ENCODE measurements at places on chromosomes 4 and X.

DNA sequence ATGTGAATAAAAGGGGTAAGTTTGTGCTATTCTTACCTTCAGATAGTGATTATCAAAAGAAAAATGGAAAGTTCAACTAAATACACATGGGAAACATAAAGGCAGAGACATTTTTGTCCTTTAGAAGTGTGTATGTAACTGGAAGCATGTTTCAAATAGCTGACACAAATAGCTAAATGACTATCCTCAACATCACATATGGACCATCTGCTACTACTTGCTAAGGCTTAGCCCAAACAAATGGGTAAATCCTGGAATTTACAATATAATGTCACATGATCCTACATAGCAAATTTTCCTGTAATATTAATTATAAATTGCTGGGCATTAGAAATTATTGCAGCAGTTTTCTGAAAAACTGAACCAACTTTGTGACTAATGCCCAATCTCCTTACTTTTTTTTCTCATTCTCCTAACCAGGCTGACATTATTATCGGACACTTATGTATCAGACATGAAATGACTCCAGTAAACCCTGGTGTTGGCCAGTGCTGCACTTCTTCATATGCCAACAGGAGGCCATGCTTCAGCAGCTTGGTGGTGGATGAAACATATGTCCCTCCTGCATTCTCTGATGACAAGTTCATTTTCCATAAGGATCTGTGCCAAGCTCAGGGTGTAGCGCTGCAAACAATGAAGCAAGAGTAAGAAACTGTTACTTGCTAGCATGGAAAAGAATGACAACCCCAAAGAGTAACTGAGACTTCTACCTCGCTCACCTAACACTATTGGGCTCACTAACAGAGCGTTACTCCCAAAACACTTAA is 16.1 kb downstream of the AFP start:
- DNase-seq = no peak

GRCh38 chrX:85379174-85379907 is at the start of gene POF1B:
Gene POF1B, minus strand, starts transcription at chrX:85379665. Its CDS starts 211 bp downstream, at chrX:85379454.
- no peak for DNase-seq

- no peak for DNase-seq
Measured at GRCh38 chr4:168883513-168883912, 126.5 kb downstream of the CBR4 start.

DNA sequence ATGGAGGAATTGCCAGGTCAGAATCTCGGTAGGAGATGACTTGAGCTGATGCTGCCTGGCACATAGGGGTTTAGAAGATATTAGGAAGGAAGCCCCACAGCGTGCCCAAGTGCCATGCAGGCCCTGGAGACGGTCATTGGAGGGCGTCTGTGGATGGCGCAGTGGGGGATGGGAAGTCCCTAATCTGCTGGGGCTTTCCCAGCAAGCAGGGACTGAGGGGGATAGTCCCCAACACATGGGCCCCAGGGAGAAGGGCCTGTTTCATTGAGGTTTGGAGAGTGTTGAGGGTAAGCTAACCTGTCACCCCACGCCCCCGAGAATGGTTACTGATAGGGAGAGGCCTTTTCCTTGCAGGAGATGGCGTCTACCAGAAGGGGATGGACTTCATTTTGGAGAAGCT is 7.8 kb downstream of the TAFAZZIN start:
- no peak for DNase-seq

DNA sequence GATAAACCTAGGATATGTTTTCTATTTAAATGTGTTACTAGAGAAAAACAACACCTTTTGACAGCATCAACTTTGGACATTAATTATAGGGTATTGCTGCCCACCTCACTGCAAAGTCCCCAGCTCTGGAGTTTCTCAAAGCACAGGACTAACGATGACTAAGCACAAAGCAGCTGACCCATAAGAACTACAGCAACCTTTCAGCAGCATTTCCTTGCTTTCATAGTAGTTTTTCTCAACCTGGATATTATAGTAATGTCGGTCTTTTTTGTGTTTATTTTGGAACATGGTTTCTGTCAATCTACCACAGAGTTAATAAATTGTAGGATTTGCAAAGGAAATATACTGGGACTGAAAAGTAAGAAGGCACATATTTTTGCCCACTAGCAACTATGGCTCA is 21.5 kb downstream of the HHIP start:
- DNase-seq = no peak

- DNase-seq = no peak
Measured at GRCh38 chr4:149370785-149371420, 444.7 kb downstream of the IQCM start.

DNA sequence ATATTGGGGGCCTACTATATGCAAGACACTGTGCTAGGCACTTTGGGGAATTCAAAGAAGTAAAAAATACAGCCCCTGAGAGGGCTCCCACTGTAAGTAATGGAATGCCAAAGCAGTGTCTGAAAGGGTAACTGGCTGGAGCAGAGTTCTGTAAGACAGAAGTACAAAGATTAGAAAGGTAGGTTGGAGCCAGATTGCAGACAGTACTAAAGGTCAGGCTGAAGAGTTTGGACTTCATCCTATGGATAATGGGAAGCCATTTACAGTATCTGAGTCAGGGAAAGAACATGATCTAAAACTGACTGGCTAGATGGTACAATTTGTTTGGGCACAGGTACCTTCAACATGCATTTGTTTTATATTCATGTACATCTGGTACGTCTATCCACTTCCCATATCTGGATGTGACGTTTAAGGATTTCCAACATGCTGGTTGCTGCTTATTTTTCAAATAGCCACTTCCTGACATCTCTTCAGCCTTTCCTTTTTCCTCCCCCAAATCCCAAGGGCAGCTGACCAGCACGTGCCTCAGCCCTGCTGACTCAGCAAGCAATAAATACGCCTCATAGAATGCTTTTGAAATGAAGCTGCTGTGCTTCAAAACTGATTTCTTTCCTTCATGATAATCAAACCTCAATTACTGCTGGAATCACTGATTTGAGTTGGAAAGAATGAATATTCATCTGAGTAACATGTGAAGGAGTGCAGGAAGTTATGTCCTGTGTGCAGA is 9.5 kb downstream of the ENOX2 start:
- DNase-seq = no peak

DNA sequence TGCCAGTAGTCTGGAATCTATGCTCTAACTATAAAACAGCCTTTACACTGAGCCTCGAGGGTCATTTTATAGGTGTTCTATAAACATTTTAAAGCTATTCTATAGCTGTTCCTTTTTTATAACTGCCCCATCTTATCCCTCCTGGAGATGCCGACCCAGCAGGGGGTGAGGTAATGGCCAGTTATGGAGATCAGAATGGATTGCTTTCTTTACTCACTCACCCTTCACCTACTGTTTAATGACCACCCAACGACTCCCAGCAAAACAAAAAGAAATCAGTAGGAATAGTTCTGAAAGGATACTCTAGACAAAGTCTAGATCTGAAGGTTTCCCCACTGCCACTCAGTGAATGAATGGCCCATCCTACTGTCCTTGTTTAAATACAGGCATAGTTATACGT is 1113.1 kb downstream of the FAT4 start:
- DNase-seq = no peak

DNA sequence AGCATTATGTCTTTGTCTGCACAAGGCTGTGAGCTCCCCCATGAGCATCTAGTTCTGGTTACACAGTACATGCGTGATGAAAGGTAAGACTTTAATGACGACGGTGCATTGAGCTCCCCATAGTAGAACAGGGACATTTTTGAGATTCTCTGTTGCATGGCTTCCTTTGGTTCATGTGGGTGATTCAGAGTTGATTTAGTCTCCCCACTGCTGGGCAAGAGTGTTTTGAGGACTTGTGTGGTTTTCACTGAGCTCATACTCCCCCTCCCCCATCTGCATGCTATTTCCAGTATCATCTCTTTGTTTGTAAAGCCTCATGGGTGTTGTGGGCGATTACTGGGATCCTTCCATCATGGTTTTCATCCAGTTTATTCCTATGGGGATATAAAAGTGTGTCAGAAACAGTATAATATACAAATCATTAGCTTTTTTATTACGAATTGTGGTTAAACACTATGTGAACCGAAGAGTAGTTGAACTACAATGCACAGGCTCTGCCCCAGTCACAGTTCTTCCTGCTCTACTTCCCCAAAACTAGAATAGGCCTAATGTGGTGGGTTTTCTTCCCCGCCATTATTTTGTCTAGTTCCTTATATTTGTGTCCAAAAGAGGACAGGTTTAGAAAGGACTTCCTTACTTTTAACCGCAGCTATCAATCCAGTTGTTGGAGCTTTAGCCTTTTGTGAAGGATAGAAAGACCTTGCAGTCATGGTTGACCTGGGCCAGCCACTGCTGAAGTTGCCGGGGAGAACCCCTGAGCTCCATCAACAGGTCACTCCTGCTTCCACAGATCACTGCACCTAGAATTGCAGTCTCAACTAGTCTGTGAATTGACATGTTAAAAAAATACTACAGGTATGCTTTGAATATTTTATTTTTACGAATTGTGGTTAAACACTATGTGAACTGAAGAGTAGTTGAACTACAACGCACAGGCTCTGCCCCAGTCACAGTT is 30.4 kb downstream of the KIT start:
- peak; percentile 89 for DNase-seq

DNA sequence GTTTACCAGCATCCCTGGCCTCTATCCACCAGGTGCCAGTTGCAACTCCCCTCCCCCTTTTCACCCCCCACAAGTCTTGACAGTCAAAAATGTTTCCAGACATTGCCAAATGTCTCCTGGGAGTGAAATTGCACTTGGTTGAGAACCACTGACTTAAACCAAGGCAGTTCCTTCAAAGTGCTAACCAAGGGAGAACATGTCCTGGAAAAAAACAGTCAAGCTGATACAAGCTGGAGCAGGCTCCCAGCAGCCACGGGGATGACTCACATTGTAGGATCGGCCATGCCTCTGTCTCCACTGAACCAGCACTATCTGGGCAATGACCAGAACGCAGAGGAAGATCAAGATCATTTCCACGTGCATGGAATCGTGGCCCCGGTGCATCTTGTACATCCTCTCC is 11.4 kb downstream of the RNF175 start:
- no peak for DNase-seq

- DNase-seq = no peak
Measured at GRCh38 chrX:119237562-119237942, 1.5 kb downstream of the PGRMC1 start.

- DNase-seq = no peak
Measured at GRCh38 chr4:127165971-127166370, 466.8 kb upstream of the INTU start.

GRCh38 chr4:53963781-53964180 is 100.6 kb downstream of the CHIC2 start:
- DNase-seq = no peak

- no peak for DNase-seq
Measured at GRCh38 chr4:180769791-180770190, 1473.4 kb upstream of the TENM3 start.

GRCh38 chr4:153432965-153433753 is 33.0 kb upstream of the TMEM131L start:
- peak; percentile 64 for DNase-seq

DNA sequence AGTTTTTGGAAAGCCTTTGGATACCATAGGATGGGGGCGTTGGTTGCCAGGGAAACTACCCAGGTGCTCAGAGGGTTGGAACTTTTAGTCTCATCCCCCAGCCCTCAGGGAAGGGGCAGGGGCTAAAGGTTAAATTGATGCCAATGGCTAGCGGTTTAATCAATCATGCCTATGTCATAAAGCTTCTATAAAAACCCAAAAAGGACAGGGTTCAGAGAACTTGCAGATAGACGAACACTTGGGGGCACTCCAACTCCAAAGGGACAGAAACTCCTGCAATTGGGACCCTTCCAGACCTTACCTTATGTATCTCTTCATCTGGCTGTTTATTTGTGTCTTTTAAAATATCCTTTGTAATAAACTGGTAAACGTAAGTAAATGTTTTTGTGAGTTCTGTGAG is 30.0 kb upstream of the GPR173 start:
- DNase-seq = no peak

DNA sequence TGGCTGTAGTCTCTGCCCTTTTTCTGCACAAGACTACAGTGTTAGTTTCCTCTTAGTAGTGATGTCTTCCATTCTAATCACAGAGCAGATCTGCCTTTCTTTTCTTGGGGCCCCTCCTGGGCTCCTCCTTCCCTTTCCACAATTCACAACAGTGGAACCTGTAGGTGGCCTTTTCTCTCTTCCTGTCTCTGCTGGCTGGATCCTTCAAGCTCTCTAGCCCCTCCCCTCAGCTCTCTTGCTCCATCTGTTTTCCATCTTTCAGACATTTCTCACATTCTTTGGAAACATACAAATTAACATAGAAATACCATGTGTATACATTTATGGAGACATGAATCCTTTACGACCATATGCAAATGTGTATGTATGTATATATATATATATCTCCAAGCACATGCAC is 304 bp upstream of the SPIN2A start:
- no peak for DNase-seq

GRCh38 chr4:90127706-90128345 is 632 bp downstream of the CCSER1 start:
- DNase-seq = no peak

DNA sequence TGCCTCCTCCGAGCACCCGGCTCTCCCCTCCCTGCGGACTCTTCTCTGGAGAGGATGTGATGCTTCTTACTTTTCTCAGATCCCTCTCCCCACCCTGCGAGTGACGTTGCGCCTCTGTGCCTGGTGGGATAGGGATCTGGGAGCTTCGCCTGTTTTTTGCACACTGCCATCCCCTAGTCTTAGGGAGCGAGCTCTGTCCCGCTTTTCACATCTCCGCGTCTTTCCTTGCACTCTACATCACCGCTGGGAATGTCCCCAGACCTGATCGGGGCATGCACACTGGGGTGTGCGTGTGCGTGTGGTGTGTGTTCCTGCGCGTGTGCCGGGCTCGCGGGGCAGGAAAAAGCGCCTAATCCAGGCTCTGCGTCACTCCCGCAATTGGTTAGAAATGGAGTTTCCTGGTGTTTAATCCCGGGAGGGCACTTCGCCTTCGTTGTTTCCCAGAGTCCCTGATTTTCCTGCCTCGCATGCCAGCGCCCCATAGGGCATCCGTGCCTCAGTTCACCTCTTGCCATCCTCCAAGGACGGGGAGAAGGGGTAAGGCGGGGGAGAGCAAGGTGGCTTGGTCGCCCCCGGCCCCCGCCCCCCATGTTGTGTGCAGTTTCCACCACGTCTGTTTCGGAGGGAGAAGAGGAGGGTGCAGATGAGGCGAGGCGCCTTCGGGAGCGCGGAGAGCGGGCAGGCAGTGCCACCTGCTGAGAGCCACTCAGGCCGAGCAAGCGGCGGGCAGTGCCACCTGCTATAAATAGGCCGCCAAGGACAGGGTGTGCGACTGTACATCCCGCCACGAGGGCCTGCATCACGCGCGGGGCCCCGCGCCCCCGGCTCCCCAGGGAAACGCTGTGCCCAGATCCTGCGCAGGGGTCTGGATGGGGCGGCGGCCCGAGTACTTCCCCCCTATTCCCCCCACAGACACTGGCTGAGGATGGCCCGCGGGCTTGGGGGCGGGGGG is 759 bp upstream of the TBC1D1 start:
- no peak for DNase-seq

- peak; percentile 19 for DNase-seq
Measured at GRCh38 chrX:102934624-102935023, 2.4 kb upstream of the RAB40AL start.
